ENCODE measurements at places on chromosomes 5 and 9.

- DNase-seq = no peak
Observed at GRCh38 chr9:82022121-82022520, 33.5 kb downstream of the SPATA31D1 start.

GRCh38 chr5:144549580-144549979 lies 378.9 kb downstream of the KCTD16 start:
- DNase-seq = peak; percentile 76

DNA sequence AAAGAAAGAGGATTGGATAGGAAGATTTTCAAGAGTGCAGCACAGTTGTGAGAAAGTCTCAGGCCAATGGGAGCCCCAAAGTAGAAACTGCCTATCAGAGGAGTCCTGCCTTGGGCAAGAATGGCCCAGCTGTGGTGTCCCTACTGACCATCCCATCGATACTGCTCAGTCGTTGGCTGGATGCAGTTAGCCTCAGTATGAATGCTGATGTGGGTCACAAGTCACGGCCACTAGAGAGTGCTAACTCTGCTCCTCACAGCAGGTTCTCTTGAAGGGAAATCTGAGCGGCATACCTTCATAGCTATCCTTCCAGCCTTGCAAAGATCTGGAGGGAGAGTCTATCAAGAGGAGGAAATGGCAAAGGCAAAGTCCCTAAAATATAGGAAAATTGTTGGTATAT lies 11.6 kb upstream of the CETN3 start:
- DNase-seq = no peak

GRCh38 chr9:100219347-100219746 lies 120.3 kb downstream of the INVS start:
- DNase-seq = no peak

- DNase-seq = no peak
Observed at GRCh38 chr9:110468950-110469349, 110.6 kb downstream of the SVEP1 start.

DNA sequence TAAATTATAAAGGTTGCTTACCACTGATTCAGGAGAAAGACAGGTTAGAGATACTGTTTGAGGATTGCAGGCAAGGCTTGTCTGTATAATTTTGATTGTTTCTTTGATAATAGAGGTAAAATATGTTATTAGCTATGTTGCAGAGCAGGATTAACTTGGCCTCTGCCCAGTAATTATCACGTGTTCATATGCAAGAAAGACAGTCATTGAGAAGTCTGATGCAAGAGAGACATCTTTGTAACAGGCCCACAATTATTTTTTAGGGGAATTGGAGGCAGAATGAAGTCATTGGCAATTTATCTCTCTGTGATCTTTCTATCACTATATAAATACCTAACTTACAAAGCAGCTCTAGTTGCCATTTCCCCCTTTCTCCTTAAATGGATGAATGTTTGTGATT lies 46.0 kb downstream of the SLC44A1 start:
- DNase-seq = peak; percentile 36

DNA sequence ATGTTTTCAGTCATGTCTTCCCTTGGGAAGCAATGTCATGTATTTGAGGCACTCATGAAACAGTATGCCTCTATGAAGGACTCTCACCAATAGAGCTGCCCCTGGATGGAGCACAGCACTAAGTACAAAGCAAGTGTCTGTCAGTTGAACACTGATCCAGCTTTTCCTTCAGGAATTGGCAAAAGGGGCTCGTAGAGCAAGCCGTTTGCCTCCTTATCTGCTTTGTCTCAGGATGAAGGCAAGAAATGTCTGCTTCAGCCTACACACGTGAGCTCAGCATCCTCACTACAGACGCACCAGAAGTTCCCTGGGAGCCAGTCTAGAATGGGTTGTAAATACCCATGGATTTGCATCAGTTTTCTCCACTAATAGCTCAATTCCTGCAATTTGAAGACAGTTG lies 743.0 kb upstream of the DMAC1 start:
- DNase-seq = no peak

All from urinary bladder (tissue), 4 donors.